SJCRH30 (cell line): ENCODE measurements at places on chromosomes 13 and 19.

- no peaks in the 10 kb centered on the region for H3K4me1 ChIP-seq
- DNase-seq, result no peak
- H3K4me3 ChIP-seq, result no peak overlapping the region
- H3K27ac ChIP-seq, result no peak overlapping the region
- H3K36me3 ChIP-seq, result no peaks in the 10 kb centered on the region
These were observed 416.6 kb upstream of the ATXN8OS start for GRCh38 chr13:69690999-69691398.

DNA sequence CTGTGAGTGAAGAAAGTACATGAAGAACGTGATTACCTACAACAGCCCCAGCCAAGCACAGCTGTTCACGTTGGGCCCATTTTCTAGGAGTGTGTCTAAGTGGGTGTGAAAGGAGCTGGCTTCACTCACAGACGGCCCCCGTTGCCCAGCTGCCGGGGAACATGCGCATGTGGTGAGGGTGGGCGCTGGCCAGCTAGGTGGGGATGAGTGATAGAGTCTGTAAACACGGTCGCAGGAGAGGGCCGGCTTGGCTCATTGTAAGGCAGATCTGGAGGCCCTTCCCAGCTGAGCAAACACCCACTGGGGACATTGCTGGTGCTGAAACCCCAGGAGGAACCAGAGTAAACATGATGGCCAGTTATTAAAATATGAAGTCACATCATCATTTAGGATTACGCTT lies 160.5 kb downstream of the TEX29 start:
- H3K36me3 ChIP-seq, result no peaks in the 10 kb centered on the region
- peaks cover 6% of the 10 kb centered on the region; the same call in 1 of the 2 replicates for H3K27me3 ChIP-seq

DNA sequence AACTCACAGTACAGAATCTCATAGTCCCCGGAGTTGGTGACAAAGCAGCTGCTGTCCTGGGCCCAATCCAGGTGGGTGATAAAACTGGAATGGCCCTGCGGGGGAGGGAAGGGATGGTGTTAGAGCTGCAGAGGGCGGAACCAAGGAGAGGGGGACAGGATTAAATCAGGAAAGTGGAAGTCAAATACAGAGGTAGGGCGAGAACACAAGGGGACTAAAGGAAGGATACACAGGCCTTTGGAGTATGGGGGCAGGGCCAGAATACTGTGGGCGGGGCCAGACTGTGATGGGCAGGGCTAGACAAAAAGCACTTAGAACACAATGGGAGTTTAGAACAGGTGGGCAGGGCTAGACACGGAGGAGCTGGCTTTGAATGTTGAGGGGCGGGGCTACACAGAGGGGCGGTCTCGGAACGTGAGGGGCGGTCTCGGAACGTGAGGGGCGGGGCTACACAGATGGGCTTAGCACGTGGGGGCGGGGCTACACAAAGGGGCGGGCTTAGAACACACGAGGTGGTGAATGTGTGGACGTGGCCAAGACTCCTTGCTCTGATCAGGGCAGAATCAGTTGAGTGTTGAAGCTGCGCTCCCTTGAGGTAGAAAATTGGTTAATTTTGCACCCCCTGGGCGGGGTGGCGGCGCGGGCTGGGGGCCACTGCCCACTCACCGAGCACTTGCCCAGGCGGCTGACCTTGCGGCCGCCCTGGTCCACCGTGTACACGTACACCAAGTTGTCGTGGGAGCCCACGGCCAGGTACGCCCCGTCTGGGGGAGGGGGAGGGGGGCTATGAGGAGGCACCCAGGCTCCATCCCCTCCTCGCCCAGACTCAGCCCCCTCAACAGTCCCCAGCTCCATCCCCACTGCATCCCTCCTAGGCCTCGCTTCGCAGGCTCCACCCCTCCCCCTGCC lies 14.0 kb upstream of the GPR4 start:
- no peak overlapping the region for H3K27ac ChIP-seq
- H3K4me1 ChIP-seq, result 0 out of 2 replicates have a peak, but pooled peaks cover 3% of the 10 kb centered on the region
- H3K4me3 ChIP-seq, result no peak overlapping the region
- no peaks in the 10 kb centered on the region for H3K36me3 ChIP-seq
- H3K27me3 ChIP-seq, result no peaks in the 10 kb centered on the region

DNA sequence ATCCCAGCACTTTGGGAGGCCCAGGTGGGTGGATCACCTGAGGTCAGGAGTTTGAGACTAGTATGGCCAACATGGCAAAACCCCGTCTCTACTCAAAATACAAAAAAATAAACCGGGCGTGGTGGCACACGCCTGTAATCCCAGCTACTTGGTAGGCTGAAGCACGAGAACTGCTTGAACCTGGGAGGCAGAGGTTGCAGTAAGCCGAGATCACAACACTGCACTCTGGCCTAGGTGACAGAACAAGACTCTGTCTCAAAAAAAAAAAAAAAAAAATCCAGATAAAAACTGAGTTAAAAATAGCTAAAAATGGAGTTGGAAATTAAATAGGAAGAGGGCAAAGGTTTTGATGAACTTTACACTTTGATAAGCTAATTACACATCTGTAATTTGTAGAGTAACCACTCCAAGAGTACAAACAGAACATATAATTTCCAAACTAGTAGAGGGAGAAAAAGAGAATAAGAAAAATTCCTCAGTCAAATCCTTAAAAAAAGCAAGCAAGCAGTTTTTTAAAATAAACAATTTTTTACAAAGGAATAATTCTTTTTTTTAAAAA lies 10.3 kb downstream of the TGDS start:
- peaks cover 37% of the 10 kb centered on the region for H3K36me3 ChIP-seq
- H3K4me1 ChIP-seq, result no peaks in the 10 kb centered on the region
- no peaks in the 10 kb centered on the region for H3K27me3 ChIP-seq
- H3K4me3 ChIP-seq, result no peak overlapping the region
- DNase-seq, result no peak
